ENCODE measurements at places on chromosomes 11 and 22.

DNA sequence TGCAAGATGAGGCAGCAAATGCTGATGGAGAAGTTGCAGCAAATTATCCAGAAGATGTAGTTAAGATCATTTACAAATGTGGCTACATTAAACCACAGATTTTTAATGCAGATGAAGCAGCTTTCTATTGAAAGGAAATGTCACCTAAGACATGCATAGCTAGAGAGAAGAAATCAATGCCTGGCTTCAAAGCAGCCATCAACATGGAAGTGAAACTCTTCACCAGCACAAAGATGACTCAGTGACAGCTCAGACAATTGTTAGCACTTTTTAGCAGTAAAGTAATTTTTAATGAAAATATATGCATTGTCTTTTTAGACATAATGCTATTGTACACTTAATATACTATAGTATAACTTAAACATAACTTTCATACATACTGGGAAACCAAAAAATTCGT lies 71.4 kb downstream of the FANCF start:
- DNase-seq, result no peak

- no peak for DNase-seq
Observed at GRCh38 chr22:37020192-37020479, 594 bp downstream of the MPST start.

DNA sequence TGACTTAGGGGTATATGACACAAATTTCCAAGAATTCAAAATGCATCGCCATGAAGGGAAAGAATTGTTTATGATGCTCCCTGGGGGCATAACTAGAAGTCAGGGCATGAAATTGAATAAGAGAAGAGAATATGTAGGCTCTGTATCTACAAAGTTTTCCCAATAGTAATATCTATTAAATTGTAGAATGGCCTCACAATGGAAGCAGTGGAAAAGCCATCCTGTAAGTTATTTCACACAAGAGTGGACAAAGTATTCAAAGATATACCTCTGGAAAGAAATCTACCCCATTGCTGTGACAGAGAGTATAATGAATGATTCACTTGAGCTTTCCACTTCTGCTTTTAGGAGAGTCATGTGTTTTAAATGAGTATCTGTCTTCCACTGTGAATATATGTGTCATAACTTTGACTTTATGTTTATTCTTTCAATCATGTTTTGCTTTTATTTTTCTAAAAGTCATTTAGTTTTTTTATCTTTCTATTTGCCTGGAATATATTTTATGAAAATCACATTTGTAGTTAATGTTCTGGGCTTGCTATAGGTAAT lies 65.7 kb upstream of the DDI1 start:
- DNase-seq, result no peak

- DNase-seq, result no peak
Observed at GRCh38 chr11:113234888-113235287, 79.5 kb upstream of the TTC12 start.

GRCh38 chr11:118957549-118957948 lies 1.5 kb downstream of the UPK2 start:
- DNase-seq, result no peak
